CD4-positive, alpha-beta memory T cell (primary cell): ENCODE measurements at places on chromosomes 16 and 17. TPM values are rescaled to one million over a fixed set of nuclear protein-coding genes. Genes with fewer than 3 reads are reported as not detected.

DNA sequence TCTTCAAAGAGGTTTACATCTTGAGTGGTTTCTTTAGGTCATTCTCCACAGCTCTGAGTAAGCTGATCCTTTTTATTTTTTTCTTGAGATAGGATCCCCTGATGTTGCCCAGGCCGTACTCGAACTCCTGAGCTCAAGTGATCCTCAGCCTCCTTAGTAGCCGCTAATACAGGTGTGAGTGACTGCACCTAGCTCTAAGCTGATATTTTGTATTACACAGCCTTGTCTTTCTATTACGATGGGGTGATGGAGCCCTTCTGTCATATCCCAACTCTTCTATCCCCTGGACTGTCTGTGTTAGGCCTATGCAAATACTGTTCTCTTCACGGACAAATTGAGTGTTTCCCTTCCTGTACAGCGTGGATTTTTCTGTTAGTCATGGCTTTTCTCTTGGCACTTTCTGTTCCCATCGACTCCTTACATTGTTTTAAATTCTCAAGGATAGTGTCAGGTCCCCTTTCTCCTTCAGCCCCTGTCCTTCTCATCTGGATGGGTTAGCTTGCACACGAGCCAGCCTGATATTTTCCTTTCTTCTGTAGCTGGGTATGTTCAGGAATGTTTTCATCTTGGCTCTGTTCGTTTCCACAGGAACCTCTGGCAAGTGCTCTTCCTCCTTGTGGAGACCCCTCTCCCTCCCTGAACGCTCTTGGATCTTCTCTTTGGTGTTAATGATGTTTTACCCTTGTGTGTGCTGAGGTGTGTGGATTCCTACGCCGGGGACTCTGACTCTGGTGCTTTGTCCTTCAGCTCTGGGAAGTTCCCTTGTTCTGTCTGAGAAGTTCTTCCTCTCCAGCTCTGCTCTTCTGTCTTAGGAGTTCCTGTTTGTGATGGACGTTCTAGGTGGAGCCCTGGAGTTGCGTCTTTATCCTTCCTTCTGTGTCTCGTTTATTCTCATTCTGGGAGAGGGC lies 2.3 kb downstream of the BANP start:
- DNase-seq = no peak

Gene MYO15A
- total RNA-seq = 2.2 TPM

Gene TOX3
- total RNA-seq = not detected

GRCh38 chr16:89115216-89115861 lies 21.7 kb downstream of the ACSF3 start:
- peak; percentile 94 for DNase-seq

Gene APOBR
- 9.1 TPM for total RNA-seq
